ENCODE measurements at places on chromosomes 16 and 17.

- DNase-seq, result no peak
These were observed 9.8 kb downstream of the PGS1 start for GRCh38 chr17:78387977-78388941.

DNA sequence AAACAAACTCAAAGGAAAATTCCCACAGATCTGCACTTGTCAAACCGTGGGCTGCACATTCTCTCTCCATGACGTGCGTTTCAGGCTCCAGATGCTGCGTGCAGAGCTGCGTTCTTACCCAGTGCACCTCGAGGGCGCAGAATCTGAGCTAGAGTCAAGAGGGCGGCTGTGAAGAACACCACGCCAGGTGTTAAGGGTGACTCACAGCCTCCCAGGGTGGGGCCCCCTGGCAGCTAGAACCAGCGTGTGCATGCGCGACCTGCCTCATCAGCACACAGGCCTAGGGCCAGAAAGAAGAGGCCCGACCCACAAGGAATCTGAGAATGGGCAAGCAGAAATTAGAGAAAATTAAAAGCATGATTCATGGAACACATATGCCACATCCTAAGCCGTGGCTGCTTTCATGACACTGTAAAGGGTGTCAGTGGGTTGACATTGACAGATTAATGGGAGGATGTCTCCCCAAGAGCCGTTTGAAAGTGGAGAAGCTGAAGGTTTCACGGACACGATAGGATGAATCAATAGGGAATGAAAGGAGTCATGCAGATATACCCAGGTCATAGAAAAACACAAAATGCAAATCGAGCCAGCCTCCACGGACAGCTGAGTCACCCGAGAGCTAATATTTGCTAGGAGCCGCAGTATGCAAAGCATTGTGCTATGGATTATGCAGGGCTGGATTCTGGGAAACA lies 29.0 kb downstream of the MARCHF10 start:
- DNase-seq, result peak; percentile 56

GRCh38 chr16:74999609-75000480 lies 1.0 kb downstream of the ZNRF1 start:
- DNase-seq, result peak; percentile 21

DNA sequence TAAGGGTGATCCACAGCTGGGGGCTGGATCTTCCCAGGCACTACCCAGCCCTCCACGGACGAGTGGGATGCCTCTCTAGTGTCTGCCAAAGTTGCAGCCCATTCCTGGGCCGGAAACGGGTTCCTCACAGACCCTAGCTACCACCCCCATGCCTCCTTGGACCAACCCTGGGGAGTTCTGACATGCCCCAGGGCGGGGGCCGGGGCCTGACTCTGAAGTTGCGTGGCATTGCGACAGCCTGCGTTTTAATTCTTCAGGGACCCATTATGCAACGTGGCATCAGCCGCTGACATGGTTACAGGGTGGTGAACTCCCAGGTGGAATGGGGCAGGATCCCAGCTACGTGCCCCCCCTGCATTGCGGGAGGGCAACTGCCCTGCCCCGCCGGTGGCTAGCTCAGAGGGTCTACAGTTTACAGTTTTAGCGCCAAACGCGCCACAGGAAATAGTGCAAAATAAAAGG lies 2.7 kb downstream of the CBX4 start:
- no peak for DNase-seq

- no peak for DNase-seq
These were observed at the start of gene NOD2 for GRCh38 chr16:50692999-50693781. NOD2 (plus strand) TSS chr16:50693606; CDS start chr16:50699496, 5,890 bp downstream.

DNA sequence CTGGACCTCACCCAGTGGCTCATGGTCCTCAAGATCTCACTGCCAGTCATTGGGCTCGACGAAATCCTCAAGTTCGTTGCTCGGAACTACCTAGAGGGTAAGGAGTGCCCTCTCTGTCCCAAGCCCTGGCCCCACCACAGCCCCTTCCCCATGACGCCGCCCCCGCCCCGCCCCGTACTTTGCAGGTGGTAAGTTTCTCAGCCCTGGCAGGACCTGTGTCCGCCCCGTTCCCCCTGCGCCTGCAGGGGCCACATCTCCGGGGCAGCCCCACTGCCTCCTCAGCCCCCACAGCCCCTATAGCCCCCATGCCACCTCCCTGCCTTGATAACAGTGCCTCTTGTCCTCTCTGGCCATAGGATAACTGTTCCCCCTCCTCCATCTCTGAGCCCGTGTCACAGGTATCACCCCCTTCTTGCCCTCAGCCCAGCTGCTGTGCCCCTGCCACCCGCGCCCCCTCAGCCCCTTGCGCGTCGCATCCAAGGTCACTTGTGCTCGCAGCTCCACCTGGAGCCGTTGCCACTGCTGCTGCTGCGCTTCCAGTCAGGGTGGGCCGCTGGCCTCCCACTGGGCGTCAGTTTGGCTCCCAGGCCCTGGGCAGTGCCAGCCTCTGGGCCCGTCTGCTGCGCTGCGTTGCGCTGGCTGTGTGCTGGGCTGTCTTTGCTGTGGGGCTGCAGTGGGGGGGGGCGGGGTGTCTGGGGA lies 21.5 kb downstream of the RABEP2 start:
- no peak for DNase-seq

- DNase-seq, result no peak
These were observed 15.5 kb downstream of the TPSD1 start for GRCh38 chr16:1271380-1271723.

GRCh38 chr16:67774457-67774853 lies 31.9 kb downstream of the RANBP10 start:
- no peak for DNase-seq

DNA sequence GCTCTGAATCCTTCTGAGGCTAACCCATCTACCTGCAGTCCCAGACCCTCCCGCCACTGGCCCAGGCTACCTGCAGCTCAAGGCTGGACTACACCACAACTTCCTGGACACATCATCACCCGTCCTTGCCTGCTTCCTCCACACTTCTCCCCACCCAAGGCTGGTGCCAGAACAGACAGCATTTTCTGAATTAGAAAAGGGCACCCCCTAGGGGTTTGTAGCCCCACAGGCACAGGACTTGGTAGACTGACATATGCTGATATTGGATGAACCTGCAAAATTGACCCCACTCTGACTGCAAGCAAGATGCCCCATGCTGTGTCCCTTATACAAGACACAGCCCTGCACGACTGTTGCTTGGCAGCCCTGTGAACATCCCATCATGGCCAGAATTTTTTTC lies 271.5 kb upstream of the C16orf82 start:
- DNase-seq, result no peak

DNA sequence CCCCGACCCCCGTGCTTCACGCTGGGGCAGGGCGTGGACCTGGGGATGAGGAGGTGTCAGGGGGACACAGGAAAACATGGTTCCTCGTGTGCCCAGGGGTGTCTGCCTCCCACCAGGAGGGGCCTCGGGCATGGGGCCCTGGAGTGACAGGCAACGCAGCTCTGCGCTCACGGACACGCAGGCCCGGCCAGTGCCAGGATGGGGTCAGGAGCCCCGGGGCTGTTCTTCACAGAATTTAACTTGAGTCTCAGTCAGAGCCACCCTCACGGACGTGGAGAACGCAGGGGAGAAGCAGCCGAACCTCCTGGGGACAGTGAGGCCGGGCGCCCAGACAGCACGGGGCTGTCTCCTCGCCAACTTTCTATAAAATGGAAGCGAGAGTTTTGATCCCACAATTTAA lies 16.7 kb downstream of the UNKL start:
- DNase-seq, result no peak

- no peak for DNase-seq
These were observed 91.8 kb downstream of the SMG6 start for GRCh38 chr17:2211661-2212399.

GRCh38 chr17:43444223-43445008 lies 39.4 kb upstream of the DHX8 start:
- DNase-seq, result no peak

DNA sequence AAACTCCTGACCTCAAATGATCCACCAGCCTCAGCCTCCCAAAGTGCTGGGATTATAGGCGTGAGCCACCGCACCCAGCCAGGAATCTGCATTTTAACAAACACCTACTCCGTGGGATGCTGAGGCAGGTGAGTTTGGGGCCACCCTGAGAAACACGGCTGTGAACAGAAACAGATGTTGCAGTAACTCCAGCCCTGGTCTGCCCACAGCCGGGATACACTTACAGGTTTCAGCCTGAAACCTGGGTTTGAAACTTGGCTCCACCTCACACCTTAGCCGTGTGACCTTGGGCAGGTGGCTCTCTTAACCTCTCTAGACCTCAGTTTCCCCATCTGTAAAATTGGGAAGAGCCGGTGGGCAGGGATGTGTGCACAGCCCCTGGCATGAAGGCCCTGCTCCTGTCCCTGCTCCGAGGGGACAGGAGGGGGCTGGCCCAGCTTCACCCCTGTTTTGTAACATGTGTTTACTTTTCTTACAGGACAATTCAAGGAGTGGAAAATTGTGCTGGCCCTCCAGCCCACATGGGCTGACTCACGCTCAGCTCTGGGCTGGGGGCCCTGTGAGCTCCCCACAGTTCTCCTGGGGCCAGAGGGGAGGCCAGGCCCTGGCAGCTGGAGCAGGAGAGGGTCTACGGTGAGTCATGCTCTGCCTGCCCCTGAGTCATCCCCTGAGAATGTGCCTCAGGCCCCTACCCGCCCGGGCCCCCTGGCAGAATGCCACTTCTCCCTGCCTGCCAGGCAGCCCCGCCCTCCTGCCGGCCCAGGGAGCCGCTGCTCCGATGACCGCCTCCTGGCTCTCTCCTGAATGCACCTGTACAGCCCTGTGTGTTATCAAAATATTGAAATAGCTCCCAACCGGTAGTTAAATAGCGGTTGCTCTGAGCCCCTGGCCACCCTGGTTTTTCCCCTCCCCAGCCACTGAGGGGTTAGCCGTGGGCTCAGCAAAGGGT lies 7.7 kb upstream of the PPL start:
- DNase-seq, result peak; percentile 64

GRCh38 chr17:4585638-4585994 lies 1.3 kb downstream of the SMTNL2 start:
- DNase-seq, result no peak
